Activated T-helper 1 cell treated with Interleukin-2 at 50 U/mL for 16 hours (primary cell): ENCODE measurements at places on chromosomes 16 and 17.

DNA sequence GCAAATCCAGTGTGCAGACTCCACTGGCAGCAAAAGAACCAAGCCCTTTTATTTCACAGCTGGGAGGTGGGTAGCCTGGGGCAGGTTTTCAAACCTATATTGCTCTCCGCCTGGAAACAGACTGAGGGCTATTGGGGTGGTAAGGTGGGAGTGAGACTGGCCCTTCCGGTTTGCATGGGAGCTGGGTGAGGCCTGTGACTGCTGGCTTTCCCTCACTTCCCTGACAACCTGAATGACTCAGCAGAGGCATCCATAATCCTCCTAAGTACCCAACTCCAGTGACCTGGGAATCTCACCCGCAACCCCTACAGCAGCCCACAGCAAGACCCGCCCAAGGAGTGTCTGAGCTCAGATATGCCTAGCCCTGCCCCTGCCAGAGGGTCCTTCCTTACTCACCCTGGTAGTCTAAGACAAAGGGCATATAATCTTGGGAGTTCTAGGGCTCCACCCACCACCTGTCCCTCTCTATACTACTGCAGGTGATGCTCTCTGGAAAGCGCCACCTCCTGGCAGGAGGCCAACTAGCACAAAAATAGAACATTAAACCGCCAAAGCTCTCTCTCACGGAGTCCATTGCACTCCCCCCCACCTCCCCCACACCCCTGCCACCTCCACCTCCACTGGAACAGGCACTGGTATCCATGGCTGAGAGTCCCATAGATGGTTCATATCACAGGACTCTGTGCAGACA lies 602.0 kb upstream of the C16orf82 start:
- no peak for DNase-seq

DNA sequence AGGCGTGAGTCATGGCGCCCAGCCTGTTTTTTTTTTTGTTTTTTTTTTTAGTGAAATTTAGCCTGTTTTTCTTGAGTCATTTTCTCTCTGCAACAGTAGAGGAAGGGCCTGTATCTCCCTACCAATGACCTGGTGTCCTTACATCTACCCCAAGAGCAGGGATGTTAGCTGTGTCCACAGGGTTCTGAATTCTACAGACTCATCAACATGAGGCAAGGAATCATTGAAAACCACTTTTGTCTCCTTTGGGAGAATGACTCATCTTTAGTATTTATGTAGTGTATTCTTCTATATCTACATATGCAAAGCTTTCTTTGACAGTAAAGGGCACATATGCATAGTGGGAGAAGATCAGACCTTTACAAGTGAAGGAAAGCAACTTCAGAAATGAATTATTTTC lies 105.3 kb downstream of the SPECC1 start:
- no peak for DNase-seq

GRCh38 chr16:54632322-54633220 lies 298.1 kb upstream of the IRX5 start:
- no peak for DNase-seq

- no peak for DNase-seq
Measured at GRCh38 chr16:14501331-14502255, 128.5 kb downstream of the PARN start.

GRCh38 chr16:72018470-72018869 lies 9.9 kb downstream of the DHODH start:
- no peak for DNase-seq

DNA sequence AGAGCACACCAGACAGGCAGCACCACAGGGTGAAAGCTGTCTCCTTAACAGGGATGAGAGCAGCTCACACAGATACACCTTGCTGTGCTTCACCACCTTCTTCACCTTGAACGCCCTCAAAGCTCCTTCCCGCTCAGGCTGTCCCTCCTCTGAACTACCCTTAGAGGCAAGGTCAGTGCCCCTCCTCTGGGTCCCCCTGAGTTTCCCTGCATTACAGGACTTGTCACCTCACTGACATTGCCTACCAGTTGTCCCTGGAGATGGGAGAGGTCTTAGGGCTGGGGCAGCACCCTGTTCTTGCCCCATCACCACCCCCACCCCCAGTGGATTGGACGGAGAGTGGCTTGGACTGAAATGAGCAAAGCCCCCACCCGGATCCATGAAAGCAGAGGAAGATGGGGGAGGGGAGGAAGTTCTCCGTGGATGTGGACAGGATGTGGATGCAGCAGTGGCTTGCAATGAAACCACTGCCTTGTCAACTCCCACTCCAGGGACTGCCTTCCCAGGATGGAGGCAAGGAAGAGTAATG lies 73.2 kb upstream of the CDH5 start:
- no peak for DNase-seq

DNA sequence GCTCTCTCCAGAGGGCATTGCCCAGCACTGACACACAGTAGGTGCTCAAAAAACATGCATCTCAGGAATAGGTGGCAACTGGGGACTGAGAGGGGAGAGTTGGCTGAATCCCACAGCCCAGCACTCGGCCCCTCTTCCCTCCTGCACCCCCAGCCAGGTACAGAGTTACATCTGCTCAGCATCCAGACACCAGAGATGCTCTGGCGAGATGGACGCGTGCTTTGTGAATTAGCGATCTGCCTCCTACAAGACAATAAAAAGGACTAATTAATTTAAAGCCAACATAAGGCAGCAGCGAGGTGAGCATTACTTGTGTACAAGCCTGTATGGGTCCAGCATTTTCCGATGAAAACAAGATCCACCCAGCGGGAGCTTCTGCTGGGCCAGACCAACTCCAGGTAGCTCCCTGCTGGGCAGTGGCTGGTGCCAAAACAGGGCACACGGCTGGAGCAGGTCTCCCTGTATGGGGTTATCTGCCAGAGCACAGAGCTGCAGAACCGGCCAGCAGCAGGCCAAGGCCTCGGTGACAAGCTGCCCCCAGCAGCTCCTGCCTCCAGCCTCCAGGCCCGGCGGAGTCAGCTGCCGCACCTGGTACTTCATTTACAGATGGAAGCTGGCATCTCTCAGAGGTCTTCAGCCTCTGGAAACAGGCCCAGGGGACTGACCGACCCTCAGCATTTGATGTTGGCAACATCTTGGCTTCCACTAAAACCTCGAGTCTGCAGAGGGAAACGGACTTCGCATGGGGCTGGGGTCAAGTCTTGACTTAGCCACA lies 219.7 kb upstream of the SDK2 start:
- DNase-seq: no peak

DNA sequence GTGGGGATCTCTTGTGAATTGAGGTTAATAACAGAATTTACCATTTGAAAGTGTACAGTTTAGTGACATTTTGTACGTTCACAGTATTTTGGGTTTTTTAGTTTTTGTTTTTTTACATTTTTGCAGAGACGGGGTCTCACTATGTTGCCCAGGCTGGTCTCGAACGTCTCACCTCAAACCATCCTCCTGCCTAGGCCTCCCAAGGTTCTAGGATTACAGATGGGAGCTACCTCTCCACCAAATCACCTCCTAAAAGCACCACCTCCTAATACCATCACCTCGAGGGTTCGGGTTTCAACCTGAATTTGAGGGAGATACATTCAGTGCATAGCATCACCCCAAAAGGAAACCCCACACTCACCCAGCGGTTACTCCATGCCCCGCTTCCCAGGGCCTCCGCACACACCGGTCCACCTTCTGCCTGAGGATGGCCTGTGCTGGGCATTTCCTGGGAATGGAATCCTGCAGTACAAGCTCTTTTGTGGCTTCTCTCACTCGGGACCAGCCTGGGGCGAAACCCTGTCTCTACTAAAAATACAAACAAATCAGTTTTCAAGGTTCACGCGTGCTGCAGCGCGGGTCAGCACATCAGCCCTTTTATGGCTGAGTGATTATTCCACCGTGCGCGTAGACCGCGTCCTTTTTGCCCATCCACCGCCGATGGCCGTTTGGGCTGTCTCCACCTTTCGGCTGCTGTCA lies 182.7 kb upstream of the CIBAR2 start:
- no peak for DNase-seq

- no peak for DNase-seq
Measured at GRCh38 chr17:57895382-57896060, 45.7 kb upstream of the MRPS23 start.

DNA sequence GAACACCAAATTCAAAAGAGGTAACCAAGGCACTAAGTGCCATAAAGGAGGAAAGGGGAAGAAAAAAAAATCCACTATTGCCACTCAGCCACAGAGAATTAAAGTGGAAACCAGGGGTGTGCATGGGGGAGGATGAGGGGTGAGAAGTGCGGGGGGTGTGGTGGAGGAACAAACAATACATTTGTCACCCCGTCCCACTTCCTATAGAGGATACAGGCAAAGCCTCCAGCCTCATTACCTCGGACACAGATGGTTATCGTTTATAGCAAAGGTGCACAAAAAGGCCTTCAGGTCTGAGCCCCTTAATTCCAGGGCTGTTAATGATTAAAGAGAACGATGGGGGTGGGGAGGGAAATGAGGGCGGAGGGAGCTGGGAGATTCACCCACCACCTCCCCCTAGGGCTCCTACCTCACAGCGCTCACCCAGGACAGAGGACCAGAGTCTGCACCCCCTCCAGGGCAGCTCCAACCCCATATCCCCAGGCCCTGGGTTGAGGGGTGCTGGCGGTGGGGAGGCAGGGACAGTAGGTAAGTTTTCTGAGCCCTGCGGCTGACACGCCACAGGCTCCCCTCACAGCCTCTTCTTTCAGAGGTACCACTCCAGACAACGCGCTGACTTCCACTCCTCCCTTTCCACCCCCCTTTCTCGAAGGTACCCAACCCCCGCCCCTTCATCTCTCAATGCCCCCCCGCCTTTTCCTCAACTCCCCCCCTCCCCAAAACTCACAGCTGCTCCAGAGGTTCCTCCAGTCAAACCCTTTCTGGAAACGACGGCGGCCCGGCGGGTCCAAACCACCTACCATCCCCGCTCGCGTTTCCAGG lies 470 bp downstream of the DCUN1D3 start:
- no peak for DNase-seq

- DNase-seq: no peak
Measured at GRCh38 chr17:83046448-83047181, 32.8 kb upstream of the METRNL start.

GRCh38 chr17:56636265-56636664 lies 42.8 kb downstream of the NOG start:
- no peak for DNase-seq

GRCh38 chr17:62994931-62995330 lies 28.9 kb downstream of the TANC2 start:
- DNase-seq: no peak

DNA sequence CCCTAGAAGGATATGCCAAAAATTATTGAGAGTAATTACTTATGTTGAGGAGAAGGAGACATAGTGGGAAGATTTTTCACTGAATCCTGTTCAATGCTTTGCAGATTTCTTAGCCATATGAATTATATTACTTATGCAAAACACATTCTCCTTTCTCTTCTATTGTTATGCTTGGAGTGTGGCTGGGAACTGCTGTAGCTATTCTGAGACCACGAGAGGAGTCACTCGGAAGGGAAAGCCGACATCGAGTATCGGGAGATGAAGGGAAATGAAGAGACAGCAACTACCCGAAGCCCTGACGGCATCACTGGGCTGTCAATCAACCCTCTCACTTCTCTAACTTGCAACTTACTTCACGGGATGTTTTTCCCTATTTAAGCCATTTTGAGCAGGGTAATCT lies 39.6 kb downstream of the STX8 start:
- no peak for DNase-seq

- DNase-seq: no peak
Measured at GRCh38 chr16:1069154-1069553, 3.4 kb upstream of the SSTR5 start.

DNA sequence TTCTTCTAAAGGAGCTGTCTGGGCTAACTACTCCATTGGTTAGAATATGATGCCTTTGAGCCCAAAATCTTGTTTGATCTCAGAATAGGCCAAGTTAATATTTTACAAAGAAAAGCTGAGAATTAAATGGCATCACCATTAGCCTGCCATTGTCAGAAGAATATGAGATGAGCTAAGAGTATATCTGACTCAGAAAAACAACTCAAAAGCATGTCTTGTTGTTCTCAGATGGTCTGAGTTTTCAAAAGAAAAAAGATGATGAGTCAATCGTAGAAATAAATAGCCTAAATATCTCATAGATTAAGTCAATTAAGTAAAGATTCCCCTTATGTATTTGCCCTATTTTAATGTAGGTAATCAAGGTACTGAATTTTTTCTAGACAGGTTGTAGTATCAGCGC lies 197.1 kb upstream of the TBX2 start:
- no peak for DNase-seq

DNA sequence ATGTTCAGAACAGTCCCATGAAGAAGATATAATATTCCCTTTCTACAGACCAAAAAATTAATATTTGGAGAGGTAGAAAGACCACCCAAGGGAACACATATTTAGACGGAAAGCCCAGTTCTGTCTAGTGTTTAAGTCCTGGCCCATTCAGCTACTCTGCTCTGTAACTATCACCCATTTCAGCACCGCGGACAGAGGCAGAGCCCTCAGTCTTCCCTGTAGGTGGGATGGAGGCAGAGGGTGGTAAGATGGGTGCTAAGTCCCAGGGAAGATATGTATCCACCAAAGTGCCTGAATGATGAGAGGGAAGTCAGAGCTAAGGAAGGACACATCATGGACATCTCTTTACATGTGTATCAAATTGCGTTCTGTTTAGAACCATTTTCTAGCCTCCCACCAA lies 27.8 kb upstream of the C16orf78 start:
- DNase-seq: no peak

GRCh38 chr17:364308-364707 lies 11.7 kb upstream of the RPH3AL start:
- DNase-seq: no peak

DNA sequence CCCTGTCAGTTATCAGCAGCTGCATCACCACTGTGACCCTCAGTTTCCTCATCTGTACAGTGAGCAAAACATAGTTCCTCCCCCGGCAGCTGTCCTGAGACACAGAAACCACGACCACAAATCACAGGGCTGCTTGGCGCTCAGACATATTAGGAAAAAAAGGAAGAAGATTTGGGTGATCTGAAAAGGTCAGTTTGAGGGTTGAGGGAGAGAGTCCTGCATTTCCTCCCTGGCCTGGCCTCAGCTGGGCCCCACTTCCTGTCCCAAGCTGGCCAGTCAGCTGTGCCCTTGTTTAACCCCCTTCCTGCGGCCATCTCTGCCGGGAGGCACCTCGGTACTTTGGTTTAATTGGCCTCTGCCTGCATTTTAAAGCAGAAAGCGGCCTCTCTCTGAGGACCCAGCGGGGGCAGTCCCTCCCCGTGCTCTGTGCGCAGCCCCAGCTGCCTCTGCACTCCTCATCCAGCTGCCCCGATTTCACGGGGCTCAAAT lies 24.0 kb upstream of the CIBAR2 start:
- no peak for DNase-seq

GRCh38 chr16:71552698-71553503 lies 24.0 kb downstream of the TAT start:
- DNase-seq: no peak
